Hepatocyte (in vitro differentiated cells): ENCODE measurements at places on chromosomes 13 and 19.

GRCh38 chr13:74270018-74270417 is 135.8 kb upstream of the KLF12 start:
- peak; percentile 56 for DNase-seq

- DNase-seq: peak; percentile 87
Observed at GRCh38 chr19:8578642-8579265, 1.5 kb upstream of the MYO1F start.

- peak; percentile 70 for DNase-seq
Observed at GRCh38 chr19:4597975-4598671, 38.6 kb upstream of the SEMA6B start.

- DNase-seq: no peak
Observed at GRCh38 chr13:114114006-114114640, 18.3 kb downstream of the RASA3 start.
